ENCODE measurements at places on chromosomes 7 and 10.

DNA sequence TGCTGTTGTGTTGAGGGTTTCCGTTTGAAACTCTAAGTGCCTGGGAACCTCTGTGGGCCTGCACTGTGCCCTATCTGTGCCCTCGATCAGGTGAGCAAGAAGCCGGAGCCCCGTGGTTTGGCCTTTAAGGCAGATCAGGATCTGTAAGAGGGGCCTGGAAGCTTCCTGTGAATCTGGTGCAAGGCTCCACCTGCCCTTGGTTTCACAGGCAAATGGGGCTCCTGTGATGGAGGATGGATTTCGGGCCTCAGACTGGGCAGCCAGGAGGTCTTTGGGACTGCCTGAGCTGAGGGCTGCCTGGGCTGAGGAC, 21.6 kb downstream of the SCART1 start:
- DNase-seq: no peak

- no peak for DNase-seq
Measured at GRCh38 chr10:33815776-33816175, 481.3 kb upstream of the NRP1 start.

- DNase-seq: no peak
Measured at GRCh38 chr7:85111761-85112160, 75.1 kb downstream of the SEMA3D start.

- peak; percentile 54 for DNase-seq
Measured at GRCh38 chr7:16697507-16698199, 51.7 kb downstream of the BZW2 start.

- no peak for DNase-seq
Measured at GRCh38 chr7:154578336-154578735, 424.6 kb downstream of the PAXIP1 start.

DNA sequence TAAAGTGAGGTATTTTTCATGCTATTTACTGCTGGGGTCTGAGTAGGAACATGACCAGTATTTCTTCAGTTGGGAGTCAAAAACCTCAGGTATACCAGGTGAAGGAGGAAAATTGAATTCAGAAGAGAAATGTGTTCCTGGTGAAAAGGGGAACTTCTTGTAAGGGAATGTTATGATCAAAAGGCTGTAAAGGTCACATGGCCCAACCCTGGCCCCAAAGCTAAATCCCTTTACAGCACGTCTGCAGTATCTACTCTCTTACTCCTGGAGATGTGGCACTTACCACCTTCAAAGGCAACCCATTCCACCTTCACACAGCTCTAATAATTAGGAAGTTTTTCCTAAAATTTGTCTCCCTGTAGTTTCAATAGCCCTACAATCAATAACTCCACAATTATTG, 15.2 kb downstream of the PIK3AP1 start:
- DNase-seq: no peak

DNA sequence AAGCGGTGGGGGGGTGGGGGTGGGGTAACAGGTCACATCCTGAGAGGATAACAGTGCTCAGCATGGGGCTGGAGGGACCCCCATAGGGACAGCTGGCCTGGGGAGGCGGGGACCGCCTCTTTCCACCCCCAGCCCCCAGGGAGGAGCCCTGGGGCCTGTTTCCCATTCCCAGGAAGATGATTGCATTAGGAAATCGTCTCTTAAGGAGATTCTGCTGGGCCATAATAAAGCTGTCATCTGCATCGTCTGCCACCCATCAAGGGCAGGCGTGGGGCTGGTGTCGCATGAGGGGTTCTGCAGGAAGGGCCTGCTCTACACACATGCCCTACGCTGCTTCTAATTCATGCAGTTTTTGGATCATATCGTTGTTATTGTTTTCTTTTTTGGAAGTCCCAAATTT, 17.2 kb downstream of the RET start:
- DNase-seq: no peak

GRCh38 chr10:74086317-74086716, 64.3 kb downstream of the AP3M1 start:
- no peak for DNase-seq

GRCh38 chr7:21146642-21147423, 281.1 kb upstream of the SP4 start:
- no peak for DNase-seq

- no peak for DNase-seq
Measured at GRCh38 chr10:78390051-78390450, 356.4 kb downstream of the RPS24 start.

DNA sequence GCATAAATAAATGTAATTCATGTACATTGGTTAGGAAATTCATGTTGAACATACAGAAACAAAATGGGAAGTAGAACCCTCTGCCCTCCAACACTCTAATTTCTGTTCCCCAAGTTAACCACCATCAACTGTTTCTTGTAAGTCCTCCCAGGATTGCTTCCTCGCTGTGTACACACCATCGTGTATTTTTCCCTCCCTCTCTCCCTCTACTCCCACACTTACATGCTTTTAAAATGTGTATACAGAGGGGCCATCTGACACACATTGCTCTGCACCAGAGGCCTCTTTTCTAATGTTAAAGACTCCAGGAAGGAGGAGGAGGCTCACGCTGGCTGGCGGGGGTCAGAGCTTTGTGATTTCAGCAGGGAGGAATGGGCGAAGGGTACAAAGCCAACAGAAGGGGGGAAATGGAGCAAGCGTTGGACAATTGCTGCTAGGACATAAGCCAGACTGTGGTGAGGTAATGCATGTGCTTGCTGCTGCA, 1.9 kb upstream of the EPHA1 start:
- no peak for DNase-seq

- DNase-seq: peak; percentile 95
Measured at GRCh38 chr10:46516660-46517416, 39.6 kb downstream of the GPRIN2 start.

GRCh38 chr10:92119340-92119739, 171.5 kb downstream of the CPEB3 start:
- DNase-seq: no peak

- peak; percentile 59 for DNase-seq
Measured at GRCh38 chr10:15324611-15325010, 46.5 kb downstream of the FAM171A1 start.

DNA sequence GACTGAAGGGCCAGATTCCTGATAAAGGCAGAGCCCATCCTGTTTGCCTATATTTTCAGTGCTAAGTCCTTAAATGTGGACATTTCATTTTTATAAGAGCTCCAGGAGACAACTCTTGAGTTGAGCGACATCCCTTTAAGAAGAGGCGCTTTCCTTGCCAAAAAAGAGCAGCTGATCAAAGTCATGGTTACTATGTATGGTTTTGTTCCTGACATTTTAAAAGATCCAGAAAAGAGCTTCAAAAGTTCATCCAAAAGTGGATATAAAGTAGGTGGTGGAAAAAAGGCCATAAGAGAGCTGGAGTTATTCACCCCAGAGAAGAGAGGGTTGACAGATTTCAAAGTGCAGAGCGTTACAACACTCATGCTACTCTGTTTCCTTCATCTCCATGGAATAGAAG, 36.7 kb downstream of the RHOBTB1 start:
- no peak for DNase-seq

DNA sequence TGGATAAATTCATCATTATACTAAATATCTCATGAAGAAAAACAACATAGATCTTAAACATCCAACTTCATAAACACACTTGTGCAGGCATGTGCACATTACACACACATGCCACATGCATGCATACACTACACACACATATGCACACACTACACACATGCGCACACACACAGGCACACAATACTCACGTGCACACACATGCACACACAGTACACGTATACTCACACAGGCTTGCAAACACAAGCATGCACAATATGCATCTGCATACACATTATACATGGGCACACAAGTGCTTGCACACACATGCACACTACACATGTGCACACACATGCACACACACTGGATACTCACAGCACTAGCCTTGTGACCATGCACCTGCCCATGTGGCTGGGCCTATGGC, 105.2 kb downstream of the ADARB2 start:
- no peak for DNase-seq

- peak; percentile 5 for DNase-seq
Measured at GRCh38 chr7:11716185-11716584, 115.8 kb downstream of the THSD7A start.

GRCh38 chr10:32943395-32943794, 14.6 kb downstream of the ITGB1 start:
- DNase-seq: no peak

DNA sequence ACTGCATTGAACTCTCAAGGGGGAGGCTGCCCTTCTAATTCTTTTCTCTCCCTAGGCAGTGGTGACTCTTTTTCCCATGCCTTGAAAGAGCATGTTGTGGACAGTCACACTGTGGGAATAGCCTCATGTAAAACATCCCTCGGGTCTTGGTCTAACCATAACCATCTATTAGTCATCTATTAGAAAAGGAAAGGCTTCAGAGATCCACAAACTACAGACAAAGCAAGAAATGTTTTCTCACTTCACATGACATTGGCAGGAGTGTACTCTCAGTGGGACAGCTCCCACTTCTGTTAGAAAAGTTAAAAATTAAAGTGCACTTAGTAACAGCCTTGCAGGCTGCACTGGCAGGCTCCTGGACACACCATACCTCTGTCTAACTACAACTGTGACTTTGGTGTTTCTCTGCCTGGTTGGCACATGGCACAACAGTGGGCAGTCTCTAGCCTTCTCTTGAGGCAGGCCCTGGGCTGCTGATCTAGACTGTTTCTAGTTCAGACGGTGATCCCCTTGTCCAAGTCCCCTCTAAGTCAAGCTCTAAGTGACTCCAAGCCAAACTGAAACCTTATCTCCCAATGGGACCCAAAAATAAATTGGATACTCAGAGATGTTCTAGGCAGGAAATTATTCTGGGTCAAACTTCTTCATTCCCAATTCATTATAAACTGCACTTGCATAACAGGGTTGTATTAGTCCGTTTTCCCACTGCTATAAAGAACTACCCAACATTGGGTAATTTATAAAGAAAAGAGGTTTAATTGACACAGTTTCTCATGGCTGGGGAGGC, 57.9 kb upstream of the ITGB1 start:
- DNase-seq: peak; percentile 63

- DNase-seq: no peak
Measured at GRCh38 chr10:58063861-58064480, 203.7 kb downstream of the IPMK start.

- DNase-seq: no peak
Measured at GRCh38 chr10:124057601-124058000, 35.8 kb downstream of the CHST15 start.

DNA sequence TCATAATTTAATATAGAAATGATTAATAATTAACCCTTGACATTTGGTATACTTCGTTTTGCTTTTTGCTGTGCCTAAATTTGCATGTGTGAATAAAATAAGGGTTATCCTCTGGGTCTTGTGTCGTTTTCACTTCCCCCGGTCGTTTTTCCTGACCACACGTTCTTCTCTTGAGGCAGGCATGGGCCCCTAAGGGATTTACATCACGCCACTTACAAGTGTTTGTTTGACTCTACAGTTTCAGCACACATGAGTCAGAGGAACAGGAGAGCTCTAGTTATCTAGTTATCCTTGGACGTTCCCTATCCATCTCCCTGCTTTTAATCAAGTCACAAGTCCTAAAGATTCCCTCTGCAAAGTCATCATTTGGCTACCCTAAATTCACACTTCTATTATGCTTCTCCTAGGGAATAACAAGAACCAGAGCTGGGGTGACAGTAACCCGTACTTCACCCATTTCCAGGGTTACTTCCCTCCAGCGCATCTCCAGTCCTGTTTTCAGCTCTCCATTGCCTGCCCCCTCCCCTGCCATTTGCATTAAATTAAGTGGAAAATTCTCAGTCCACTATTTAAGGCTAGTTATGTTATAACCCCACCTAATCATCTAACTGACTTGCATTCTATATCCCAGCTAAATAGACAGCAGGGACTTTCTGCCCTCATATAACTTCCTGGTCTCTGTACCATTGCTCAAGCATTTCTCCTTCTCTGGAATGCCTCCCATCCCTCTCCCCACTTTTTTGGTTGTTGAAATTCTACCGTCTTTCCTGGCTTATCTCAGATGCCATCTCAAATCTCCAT, 206.9 kb downstream of the PTEN start:
- DNase-seq: no peak

DNA sequence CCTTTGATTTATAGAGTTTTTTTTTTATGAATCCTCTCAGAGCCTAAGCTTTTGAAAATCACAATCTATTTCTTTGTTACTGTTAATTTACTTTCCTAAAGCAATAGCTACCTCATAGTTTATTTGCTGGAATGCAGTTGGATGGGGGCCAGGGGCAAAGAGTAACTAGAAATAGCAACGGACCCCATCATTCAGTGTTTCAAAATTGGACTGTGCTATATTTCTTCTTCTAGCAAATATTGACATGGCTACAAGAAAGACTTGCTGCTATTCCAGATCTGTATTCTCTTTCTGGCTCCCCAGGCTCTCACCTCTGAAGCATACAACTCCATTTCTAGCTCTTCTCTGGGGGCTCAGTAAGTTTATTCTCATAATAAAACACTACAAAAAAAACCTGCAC, 661.6 kb upstream of the NRG3 start:
- no peak for DNase-seq

DNA sequence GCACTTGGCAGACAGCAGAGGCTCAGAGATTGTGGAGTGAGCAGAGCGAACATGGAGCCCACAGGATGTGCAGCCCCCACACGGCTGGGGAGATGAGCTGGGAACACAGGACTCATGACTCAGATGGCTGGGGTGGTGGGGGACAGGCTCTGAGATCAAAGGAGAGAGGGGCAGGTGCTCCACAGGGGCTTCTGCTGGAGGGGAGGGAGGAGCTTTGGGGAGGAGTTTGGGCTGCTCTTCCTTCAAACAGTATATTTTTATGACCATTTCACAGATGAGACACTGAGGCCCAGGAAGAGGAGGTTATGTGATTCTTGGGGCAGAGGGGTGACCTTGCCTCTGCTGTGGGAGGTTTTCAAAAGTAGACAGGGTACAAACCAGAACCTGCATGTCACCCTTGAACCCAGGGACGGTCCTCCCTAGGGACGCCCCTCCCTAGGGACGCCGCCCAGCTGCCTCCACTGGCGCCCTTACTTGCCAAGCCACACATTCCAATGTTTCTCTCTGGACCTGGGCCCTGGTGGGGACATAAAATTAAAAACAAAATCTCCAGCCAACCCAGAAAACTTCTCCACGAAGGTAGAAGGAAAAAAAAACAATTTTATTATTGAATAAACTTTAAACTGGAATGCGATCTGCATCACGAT, 981 bp upstream of the CRYGN start:
- DNase-seq: no peak

DNA sequence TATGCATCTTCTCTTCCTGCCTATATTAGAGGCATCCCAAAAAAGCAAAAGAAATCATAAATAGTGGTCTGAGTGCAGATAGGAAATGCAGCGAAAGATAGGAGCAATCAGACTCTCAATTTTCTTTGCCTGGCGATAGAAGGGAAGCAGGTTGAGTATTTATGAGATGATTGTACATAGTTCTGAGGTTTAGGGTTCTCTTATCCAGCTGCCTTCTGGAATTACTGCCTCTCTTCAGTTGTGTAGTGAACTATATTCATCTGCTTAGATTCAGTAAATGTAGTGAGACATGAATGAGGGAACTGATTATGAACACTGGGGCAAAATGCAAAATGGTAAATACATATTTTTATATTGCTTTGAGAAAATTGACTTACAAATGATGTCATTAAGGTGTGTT, 93.0 kb upstream of the CYP26C1 start:
- DNase-seq: no peak

- no peak for DNase-seq
Measured at GRCh38 chr7:90843472-90843871, 247.4 kb downstream of the CDK14 start.

- DNase-seq: no peak
Measured at GRCh38 chr7:77950548-77950947, 152.0 kb downstream of the PHTF2 start.
